Mucosa of descending colon (tissue), 3 donors: ENCODE measurements at places on chromosomes 5 and 9.

- no peak for DNase-seq
Measured at GRCh38 chr5:93158841-93159240, 422.2 kb downstream of the NR2F1-AS1 start.

DNA sequence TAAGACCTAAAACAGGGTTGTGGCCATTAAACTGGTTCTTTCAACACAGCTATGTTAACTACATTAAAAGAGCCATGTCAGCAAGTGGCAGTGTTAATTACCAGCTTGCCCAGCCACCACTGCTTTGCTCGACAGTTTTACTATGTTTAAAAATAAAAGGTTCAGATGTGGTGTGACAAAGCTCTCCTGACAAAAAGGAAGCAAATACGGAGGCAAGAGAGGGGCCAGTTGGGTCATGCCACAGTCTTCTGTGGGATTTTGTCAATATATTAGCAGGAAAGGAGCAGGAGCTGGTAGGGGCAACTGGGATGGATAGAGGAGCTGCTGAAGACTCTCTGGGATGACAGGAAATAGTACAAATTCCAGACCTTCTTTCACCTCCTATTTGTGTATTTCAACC lies 113.5 kb upstream of the PCA3 start:
- DNase-seq: no peak

- DNase-seq: no peak
Measured at GRCh38 chr5:135721548-135722090, 112.8 kb upstream of the SLC25A48 start.

- no peak for DNase-seq
Measured at GRCh38 chr5:178227138-178227659, 5.4 kb downstream of the PHYKPL start.

DNA sequence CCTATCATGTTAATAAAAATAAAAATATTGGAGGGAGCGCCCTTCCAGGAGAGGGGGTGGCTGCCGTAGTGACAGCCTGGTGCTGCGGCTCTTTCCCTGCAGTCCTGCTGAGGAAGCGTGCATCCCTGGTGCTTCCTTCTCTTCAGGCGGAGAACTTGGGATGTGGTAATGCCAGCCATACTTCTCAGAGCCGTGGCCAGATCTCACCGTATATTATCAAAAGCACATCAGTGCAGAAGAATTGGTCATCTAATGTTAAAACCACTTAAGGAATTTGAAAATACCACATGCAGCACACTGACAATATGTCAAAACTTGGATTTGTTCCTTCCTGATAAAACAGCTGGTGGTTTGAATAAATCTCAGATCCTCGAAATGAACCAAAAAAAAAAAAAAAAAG lies 17.7 kb downstream of the C9orf40 start:
- no peak for DNase-seq

DNA sequence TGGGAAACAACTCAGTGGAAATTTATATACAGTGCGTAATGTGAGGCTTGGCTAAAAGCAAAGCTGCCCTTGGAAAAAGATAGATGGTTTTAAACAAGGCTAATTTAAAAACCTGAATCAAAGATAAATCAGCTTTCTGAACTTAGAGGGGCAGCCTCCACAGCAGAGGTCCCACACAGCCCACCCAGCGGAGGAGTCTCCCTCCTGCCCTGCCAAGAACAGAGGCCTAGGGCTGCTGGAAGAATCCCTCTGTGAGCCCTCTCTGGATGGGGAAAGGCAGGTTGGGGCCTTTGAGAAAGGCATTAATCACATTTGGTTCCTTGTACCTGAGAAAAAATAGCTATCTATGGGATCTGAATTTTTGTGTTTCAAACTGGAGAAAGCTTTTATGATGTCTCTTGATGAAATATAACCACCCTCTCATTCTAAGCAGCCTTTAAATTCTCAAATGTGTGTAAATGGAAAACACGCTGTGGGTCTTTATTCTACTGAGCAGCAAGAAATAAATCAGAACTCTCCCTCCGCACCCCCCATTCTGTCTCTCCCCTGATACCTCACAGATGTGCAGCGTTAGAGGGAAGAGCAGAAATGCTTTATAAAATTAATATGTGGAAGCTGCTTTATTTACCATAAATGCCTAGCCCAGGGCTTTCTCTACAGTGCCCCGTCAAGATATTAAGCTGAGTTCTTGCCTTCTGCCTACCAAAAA lies 329.2 kb downstream of the EFNA5 start:
- no peak for DNase-seq

DNA sequence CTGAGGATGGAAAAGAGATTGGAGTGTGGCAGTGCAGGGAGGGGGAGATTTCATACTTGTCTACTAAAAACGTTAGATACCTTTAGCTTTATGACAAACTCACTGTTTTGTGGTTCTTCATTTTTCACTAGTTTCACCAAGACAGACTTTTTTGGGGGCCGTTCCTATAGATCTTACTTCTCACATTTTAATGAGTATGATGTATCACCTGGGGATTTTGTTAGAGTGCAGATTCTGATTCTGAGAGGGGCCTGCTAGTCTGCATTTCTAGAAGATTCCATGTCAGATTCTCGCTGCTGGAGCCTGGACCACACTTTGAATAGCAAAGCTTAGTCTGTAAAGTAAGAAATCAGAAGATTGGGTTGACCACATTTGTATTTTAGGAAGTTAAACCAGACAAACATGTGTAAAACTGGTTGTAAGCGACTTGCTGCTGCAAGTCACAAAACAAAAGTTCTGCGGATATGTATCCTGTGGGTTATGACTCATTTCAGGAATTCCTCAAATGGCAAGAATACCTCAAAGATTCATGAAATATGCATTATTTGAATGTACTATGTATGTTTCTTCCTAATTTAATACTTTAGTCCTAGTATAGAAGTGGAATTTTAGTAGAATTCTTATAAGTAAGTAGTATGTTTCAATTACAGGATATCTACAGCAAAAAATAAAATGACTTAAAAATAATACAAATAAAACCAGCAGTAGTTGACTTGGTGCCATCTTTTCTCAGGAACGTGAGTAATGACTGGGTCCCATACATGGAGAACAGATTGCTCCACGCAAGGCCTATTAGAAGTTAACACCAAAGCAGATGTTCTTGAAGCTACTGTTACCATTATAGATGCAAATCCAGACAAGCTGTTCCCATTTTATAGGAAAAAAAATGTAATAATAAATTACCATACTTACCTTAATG lies 27.8 kb downstream of the NFIL3 start:
- no peak for DNase-seq

GRCh38 chr5:158392753-158393152 lies 533.8 kb upstream of the CLINT1 start:
- DNase-seq: no peak

- peak; percentile 85 for DNase-seq
Measured at GRCh38 chr5:88883059-88883835, at the start of gene MEF2C. Gene MEF2C, minus strand, starts transcription at chr5:88883184. Its CDS starts 59,396 bp downstream, at chr5:88823788.

DNA sequence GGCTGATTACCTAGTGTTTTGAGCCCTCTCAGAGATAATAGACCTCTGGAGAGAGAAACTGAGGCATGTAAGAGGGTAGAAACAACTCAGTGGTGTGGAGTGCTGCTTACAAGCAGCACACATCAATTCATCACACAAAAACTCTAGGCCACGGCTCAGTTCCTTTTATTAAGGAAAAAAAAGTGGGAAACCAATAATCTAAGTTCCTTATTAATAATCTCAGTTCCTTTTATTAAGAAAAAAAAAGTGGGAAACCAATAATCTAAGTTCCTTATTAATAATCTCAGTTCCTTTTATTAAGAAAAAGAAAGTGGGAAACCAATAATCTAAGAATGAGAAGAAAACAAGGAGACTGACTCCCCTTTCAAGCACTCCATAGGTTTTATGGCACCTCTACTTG lies 28.0 kb downstream of the TXNDC8 start:
- DNase-seq: no peak

GRCh38 chr5:170297589-170298462 lies at the start of gene LCP2:
Gene LCP2, minus strand, starts transcription at chr5:170297777. Its CDS starts 166 bp downstream, at chr5:170297611.
- peak; percentile 47 for DNase-seq

DNA sequence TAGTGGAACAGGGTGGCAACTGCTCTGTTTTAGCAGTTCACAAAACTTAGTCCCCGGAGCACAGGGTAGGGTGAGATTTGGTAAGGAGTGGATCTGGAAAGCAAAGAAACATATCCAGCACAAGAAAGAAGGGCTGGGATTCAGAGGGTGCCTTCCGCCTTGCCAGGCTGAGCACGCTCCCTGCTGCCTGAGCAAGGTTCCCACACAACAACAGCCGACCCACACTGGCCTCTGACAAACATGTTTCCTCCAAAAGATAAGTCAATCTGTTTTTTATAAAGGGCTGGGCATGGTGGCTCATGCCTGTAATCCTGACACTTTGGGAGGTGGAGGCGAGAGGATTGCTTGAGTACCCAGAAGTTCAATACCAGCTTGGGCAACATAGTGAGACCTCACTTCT lies 45.8 kb downstream of the RAB3C start:
- DNase-seq: no peak

DNA sequence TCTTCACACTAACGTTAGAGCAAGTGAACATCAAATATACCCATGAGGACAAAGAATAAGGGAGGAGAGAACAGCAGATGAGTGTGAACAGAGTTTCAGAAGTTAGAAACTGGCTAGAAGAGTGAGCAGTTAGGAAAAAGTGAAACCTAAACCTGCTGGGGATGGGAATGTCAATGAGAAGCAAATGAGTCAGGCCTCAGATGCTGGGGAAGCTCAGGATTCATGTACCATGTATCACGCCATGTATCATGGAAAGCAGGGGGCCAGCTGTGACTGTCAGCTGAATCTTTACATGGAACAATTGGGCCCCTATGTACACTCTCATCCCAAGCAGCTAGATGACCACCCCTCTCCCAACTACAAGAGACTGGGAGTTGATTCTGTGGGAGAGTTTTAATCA lies 16.2 kb downstream of the GDF9 start:
- no peak for DNase-seq

DNA sequence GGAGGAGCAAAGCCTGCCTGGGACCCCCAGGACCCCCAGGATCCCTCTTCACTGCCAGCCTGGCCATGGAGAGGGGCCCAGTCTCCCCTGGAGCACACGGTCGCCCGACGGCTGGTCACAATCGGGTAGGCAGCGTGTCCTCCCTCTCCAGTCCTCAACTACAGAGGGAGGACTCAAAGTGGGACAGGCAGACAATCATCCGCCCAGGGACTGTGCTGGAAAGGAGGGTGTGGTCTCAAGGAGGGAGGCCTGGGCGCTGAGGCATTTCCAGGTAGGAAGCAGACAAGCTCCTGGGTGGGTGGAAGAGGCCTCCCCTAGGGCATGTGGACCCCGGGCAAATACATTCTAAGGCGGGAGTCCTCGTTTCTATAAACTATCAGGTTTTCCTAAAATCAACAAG lies 93.2 kb upstream of the ADAMTS2 start:
- DNase-seq: no peak

DNA sequence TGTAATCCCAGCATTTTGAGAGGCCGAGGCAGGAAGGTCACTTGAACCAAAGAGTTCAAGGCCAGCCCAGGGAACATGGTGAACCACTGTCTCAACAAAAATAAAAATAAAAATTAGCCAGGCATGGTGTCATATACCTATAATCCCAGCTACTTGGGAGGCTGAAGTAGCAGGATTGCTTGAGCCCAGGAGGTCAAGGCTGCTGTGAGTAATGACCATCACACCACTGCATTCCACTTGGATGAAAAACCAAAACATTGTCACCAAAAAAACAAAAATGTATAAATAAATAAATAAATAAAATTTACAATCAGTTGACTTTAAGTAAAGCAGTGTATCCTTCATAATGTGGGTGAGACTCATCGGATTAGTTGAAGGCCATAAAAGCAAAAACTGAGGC lies 541.4 kb downstream of the CSNK1G3 start:
- DNase-seq: no peak

- DNase-seq: no peak
Measured at GRCh38 chr9:76576344-76576743, 117.4 kb downstream of the GCNT1 start.

DNA sequence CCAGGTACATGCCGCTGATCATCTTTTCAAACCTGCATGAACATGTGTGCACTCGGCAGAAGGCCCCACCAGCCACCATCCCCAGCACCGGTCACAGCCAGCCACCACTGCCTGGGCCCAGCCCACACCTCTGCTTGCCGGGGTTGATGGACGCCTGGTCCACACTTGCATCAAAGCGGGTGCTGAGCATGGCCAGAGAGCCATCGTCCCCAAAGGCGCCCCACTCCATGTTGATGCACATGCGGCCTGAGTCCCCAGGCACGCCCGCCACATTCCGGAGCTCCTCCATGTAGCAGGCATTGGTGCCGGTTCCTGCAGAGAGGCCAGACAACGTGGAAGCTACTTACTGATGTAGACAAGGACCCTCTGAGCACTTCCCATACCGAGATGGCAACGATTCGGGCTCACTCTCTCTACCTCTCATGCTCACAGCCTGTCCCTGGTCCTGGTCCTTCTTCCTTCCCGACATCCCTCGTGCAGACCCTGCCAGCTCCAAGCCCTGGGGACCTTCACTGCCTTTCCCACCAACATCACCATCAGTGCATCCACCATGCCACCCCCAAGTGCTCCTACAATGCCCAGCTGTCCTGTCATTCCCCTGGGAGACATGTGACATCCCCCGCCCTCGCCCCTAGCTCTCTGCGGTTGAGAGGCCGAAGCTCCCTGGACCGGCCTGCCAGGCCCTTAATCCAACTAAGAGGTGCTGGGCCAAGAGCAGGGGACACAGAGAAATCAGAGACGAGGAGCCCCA lies 17.2 kb downstream of the HK3 start:
- DNase-seq: no peak

- DNase-seq: no peak
Measured at GRCh38 chr5:68033961-68034571, 181.5 kb upstream of the PIK3R1 start.

DNA sequence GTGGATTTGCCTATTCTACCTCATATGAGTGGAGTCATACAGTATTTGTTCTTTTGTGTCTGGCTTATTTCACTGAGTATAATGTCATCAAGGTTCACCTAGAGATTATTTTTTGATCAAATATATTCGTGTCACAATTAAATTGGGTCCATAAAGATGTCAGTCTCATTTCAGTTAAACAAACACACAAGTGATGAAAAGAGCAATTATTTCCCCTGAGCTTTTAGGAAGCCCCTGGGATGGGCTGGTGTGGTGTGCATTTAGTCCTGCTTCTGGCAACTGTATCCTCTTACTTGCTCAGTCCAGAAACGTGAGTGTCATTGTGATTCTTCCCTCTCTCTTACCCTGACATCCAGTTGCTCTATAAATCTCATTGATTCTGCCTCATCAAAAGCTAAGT lies 52.8 kb upstream of the CARTPT start:
- DNase-seq: no peak

DNA sequence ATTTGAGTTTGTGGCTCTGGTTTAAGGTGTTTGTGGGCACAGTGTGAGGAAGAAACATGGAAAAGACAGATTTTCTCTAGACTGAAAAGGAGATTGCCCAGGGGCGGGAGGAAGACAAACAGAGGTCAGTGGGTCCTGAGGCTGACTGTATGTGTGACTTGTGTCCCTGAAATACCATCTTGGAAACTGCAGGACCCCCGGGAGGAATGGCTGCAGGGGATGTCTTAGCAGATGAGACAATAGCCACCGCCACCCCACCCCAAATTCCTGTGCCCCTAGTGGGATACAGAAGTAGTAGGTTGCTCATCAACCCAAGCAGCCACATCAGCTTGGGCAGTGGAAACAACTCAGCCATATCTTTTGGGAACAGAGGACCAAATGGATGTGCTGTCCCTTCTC lies 1.7 kb upstream of the PSAT1 start:
- DNase-seq: no peak

- no peak for DNase-seq
Measured at GRCh38 chr5:58064801-58065200, 395.1 kb downstream of the PLK2 start.
